T-helper 1 cell (primary cell): ENCODE measurements at places on chromosomes 6 and 20.

GRCh38 chr6:116083052-116083451, 17.6 kb upstream of the NT5DC1 start:
- DNase-seq: no peak

- DNase-seq: no peak
These were observed 25.1 kb upstream of the PNPLA1 start for GRCh38 chr6:36244641-36245280.

- no peak for DNase-seq
These were observed 15.8 kb downstream of the MPC1 start for GRCh38 chr6:166366921-166367320.

GRCh38 chr6:71967436-71967835, 81.1 kb downstream of the RIMS1 start:
- DNase-seq: no peak

DNA sequence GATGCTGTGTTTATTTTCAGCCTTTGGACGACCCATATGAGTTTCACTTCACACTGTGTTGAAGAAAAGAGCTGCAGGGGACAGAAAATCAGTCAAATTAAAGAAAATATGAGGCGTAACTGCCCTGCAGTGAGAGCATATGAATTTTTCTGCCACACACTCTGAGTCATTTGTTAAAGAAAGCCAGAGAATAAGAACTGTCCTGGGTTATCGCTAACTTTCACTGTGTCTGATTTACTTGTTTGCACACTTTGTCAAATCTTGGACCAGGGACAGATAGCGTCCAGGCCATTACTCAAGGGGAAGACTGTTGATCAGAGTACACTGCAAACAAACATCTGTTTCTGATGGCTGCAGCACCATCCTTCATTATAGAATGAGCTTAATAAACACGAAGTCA, 126.8 kb upstream of the AGPAT4 start:
- no peak for DNase-seq

GRCh38 chr6:110596354-110596753, 119.9 kb upstream of the SLC22A16 start:
- no peak for DNase-seq

- no peak for DNase-seq
These were observed 83.9 kb upstream of the DUSP22 start for GRCh38 chr6:208364-208763.

GRCh38 chr6:87794922-87795885, 93.2 kb upstream of the AKIRIN2 start:
- no peak for DNase-seq

- no peak for DNase-seq
These were observed 126.5 kb downstream of the WDR27 start for GRCh38 chr6:169575365-169575764.
